ENCODE measurements at places on chromosomes 16 and 17.

DNA sequence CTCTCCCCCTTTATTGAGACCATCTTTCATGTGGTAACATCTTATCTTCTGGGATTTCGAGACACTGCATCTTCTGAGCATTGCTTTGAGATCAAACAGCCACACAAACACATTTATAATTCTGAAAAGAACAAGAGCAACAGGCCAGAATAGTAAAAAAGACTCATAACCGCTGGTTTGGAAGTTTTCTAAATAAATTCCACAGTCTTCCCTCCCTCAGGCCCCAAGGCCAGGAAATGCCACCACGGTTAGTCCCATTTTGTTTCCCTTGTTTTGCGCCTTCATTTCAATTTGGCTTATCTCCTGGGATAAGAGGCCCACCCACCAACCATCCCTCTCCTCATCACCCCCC, 25.3 kb downstream of the LITAF start:
- no peak for DNase-seq

DNA sequence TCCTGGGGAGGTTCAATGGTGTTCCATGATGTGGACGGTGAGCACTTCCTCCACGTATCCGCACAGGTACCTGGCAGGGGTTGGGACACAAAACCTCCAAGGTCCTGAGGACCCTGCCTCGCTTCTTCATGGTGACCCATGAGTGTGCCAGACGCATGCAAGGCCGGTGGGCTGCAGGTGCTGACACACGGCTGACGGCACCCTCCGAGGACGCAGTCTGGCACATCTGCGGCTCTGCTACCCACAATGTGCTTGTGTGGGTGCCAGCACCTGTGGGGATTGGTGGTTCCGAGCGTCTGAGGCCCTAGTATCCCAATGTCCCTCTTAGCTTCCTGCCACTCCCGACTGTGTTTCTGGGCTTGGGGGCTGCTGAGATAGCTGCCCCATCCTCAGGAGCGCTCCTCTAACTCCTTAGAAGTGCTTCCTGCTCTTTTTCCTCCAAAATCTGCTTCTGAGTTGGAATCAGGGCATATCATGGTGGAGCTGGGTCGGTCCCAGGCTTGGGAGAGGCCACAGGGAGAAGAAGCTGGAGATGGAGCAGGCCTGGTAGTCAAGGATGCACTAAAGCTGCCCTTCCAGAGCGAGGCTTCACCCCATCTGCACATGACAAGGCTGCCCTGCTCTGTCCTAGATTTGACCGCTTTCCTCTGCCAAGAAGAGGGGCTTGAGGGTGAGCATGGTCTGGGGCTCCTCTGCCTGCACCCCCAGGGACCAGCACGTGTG, 1.6 kb downstream of the CYGB start:
- no peak for DNase-seq

- no peak for DNase-seq
These were observed 107.8 kb upstream of the SEC14L1 start for GRCh38 chr17:77032929-77033328.

GRCh38 chr17:35876534-35876933, 3.6 kb downstream of the CCL5 start:
- no peak for DNase-seq

DNA sequence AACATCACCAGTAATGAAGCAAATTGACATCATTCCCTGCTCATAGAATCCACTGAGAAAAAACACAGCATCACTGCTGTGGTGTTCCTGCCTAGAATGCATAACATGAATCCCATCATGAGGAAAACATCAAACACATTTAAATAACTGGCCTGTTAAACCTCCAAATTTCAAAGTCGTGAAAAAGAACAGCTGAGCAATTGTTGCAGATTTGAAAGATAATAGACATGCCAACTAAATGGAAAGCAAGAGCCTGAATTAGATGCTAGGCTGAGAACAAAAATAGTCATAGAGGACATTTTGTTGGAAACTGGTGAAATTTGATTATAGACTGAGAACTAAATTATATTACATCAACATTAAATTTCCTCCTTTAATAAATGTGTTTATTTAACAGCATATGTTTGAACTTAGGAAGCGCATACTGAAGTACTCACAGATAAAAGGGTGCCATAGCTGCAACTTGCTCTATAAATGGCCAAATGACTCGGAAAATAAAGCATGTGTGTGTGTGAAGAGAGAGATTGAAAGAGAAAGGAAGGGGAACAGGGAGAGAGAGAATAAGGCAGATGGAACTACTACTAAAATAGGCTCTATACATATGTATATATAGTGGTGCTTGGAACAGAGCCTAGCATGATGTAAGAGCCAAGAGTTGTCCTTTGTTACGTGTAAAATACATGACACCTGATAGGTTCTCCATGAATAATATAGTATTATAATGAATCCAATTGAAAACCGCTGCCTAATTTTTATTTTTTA, 305.0 kb upstream of the MON1B start:
- DNase-seq = no peak

DNA sequence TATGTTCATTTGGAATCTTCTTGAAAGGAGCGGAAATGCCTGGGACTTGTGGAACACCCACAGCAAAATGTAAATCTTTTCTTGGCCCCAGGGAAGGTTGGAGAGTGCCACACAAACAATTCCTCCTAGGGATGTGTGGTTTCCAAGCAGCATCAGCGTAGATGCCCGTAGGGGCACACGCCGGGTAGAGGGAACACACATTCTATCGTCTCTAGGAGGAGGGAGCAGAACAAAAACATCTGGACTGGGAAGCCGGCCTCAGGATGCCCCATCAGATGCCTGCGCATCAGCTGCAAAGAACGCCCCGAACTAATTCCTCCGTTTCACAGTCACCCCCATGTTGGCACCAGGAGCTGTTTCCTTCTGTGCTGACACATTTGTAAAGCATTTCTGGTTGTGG, 357.9 kb upstream of the ZFHX3 start:
- DNase-seq = no peak

DNA sequence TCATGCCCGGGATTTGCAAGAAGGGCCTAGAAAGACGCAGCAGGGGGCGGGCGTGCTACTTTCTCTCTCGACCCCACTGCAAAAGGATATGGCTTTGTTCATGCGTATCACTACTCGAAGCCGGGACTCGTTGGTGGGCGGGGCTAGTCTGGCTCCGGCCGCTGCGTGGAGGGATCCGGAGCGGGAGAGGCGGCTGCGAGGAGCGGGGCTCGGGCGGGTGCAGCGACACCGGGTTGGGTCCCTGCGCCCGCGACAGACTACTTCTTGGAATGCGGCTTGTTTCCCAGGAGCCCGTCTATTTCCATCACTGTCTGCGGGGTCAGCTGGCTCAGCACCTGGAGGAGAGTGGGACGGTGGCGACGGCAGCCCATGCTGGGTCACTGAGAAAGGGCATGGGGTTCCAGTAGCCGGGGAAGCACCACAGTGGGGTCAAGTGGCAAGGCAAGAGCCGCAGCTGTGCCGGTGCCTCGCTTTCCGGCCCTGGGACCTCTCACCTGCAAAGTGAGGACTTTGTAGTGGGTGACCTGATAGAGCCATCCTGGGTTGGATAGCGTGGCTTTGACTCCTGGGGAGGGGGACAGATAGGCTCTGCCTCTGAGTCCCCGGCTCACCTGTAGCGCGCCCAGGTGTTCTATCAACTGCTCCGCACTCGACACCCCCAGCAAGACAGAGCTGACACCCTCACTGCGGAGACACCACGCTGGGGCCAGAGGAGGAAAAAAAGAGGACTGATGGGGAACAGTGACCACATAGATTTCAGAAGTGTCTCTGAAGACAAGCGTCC, 6.6 kb downstream of the KCNAB3 start:
- peak; percentile 88 for DNase-seq

GRCh38 chr17:6460531-6461161, 16.4 kb downstream of the PIMREG start:
- no peak for DNase-seq

DNA sequence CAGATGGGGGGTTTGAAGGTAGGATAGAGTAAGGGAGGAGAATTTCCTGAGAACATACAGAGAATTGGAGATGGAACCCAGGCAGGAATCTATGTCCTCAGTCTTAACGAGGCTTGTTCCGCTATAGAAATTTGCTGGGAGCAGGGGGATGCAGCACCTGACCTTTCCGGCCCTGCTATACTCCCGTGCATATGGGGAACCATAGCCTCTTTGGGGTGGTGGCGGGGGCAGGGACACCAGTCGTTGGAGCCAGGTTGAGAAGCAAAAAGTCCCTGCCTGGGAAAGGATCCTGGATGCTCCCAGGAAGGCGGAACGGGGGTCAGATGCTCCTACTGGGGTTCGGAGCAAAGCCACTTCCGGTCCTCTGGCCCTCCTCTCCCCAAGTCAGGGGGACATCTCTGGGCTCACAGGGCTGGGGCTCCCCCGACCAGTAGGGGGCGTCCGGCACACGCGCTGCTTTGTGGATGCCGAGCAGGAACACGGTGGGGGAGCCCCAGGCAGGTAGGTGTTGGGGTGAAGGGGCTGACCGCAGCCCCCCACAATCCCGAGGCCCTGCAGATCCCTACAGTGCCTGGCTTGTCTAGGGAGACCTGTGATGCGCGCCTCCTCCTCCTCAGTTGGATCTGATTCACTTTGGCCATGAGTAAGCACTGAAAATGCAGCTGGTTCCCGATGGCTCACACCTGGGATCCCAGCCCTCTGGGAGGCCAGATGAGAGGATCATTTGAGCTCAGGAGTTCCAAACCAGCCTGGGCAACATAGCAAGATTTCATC, 15.5 kb upstream of the TFAP4 start:
- DNase-seq = peak; percentile 81

GRCh38 chr17:47621293-47622179, 28.2 kb upstream of the KPNB1 start:
- DNase-seq = no peak

DNA sequence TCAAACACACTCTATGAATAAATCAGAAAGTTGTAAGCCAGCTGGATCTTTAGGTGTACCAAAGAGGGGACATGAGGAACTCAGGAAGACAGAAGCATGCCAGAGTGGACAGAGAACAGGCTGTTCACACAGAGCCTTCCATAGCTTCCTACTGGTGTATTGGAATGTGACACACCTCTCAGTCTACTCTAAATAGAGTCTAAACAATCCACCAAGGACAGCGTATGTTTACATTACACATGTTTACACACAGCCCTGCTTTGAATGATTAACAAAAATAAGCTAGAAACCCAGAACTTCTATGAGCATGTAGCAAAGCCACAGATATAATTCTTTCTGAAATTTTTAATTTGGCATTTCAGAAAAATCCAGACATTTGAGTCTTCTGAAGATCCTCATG, 1279.0 kb upstream of the CDH8 start:
- DNase-seq = no peak

DNA sequence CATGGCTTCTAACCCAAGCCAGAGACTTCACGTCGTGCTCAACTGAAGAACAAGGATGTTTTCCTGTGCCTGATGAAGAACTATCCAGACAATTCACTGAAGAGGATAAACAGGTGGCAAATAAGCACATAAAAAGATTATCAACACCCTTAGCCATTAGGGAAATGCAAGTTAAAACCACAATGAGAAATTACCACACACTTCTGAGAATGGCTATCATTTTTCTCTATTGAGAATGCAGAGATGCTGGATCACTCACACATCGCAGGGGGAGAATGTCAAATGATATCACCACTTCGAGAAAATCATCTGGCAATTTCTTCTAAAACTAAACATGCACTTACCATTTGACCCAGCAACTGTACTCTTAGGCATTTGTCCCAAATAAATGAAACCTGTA, 162.8 kb downstream of the IRX3 start:
- no peak for DNase-seq

GRCh38 chr17:58402679-58403078, 14.7 kb downstream of the RNF43 start:
- DNase-seq = no peak

- peak; percentile 94 for DNase-seq
These were observed at the start of gene DDX42 for GRCh38 chr17:63774141-63774968. Gene DDX42 (plus strand): TSS chr17:63774170. CDS start chr17:63787050, 12,880 bp downstream.

Data from transverse colon (tissue), 4 donors.